Muscle of arm (tissue), 14 donors: ENCODE measurements at places on chromosomes 13 and 19. TPM values are rescaled to one million over a fixed set of nuclear protein-coding genes. Genes with fewer than 3 reads are reported as not detected.

DNA sequence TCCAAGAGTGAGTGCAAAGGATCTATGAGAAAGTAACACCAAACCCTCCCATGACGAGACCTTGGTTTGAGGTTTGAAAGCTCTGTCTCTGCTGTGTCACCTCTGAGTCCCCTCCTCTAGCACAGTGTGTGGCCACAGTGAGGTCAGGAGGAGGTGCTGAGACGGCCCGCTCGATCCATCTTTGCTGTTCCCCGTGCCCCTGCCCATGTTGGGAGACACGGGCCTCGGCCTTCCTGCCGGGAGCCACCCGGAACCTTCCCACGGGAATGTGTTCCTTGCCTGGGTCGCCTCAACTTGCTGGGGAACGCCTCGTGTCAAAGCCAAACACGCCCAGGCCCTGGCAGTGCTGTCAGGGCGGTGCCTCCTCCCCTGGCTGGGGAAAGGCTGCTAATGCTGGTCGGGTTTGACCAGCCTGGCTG, 10.1 kb downstream of the NANOS3 start:
- no peak for DNase-seq

DNA sequence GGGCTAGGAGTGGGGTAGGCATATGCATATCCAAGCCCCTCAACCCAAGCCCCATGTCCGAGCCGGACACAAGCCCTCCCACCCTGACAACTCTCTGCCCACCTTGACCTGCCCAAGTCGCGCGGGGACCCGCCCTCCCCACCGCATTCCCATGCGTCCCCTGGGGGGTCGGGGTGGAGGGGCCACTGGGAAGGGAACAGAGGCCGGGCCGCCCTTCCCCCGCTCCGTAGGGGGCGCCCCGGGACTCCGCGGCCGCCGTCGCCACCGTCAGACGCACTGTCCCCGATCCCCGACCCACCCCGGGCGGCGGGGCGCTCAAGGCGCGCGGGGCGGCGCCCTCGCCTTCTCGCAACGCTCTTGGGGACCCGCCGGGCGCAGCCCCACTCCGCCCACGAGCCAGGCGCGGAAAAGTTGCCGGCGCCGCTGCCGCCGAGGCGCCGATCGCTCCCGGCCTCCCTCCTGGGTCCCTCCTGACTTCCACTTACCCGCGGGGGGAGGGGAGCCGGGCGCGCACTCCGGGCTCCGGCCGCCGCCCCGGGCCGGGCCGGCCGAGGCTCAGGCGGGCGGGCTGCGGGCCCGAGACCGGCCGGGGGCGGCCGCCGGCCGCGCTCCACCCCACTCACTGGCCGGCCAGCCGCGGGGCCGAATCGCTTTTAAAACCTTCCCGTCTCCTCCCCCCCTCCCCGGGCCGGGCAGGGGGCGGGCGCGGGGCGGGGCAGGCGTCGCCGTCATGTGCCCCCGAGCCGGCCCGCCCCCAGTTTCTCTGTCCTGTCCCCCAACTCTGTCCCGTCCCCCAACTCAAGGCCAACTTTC, 34.4 kb upstream of the NANOS3 start:
- peak; percentile 85 for DNase-seq

GRCh38 chr19:42115219-42115618, 17.0 kb downstream of the POU2F2 start:
- no peak for DNase-seq

GRCh38 chr13:25067064-25067463, 28.9 kb upstream of the PABPC3 start:
- no peak for DNase-seq

- no peak for DNase-seq
Observed at GRCh38 chr13:50152655-50153309, 137.5 kb downstream of the KCNRG start.

GRCh38 chr19:20044663-20045062, 5.4 kb upstream of the ZNF682 start:
- no peak for DNase-seq

DNA sequence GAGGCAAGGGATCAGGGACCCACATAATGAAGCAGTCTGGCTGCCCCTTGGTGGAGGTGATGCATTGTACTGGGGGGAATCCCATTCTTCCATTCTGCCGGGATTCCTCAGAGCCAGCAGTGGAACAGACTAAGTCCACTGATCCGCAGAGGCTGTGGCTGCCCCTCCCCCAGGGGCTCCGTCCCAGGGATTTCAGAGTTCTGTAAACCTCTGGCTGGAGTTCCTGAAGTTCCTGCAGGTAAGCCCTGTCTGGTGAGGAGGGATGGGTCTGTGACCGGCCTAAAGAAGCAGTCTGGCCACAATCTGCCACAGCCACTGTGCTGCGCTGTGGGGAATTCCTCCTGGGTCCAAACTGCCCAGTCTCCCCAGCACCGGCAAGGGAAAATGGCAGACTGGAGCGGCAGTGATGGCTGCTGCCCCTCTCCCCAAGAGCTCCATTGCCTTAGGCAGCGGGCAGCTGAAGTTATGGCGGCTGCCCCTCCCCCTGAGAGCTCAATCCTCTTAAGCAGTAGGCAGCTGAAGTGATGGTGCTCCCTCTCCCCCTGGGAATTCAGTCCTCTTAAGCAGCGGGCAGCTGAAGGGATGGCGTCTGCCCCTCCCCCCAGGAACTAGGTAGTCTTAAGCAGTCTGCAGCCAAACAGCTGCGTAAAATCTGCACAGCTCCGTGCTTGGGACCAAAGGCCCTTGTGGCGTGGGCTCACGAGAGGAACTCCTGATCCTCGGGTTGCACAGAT, 155.7 kb downstream of the PCDH17 start:
- DNase-seq = no peak

DNA sequence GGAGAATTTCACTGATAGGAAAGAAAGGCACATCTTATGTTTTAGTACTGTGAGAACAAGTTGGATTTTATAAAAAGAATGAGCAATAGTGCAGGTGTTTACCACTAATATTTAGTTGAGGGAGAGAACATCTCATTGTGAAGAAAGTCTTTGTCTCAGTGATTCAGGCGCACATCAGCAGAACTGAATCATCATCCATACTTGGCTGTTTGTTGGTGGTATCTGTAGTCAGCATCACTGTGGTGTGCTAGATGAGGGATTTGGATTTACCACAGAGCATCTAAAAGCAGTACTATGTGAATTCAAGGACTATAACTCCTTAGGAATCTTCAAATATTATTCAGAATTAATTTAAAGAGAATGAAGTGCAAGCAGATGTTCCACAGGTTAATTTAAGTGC, 1380.5 kb upstream of the ATXN8OS start:
- no peak for DNase-seq

- DNase-seq = no peak
Observed at GRCh38 chr13:77827332-77827731, 91.3 kb downstream of the EDNRB start.

DNA sequence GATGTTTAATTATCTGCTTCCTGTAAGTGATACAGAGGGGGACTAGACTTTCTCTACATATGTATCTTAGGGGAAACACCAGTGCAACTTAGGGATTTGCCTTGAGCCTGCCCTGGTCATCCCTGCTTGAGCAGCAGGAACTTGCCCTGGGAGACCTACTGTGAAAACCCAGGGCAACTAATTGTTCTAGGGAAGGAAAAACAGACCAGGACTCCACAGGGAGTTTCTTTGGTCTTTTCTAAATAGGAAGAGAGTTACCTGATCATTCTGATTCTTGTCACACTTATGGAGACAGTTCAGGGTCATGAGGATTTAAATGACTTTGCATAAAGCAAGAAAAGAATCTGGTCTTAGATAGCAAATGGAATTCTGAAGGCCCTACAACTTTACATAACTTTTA, 89.1 kb downstream of the WASF3 start:
- DNase-seq = no peak

GRCh38 chr13:64798422-64798821, 2431.7 kb downstream of the PCDH9 start:
- DNase-seq = no peak

- no peak for DNase-seq
Observed at GRCh38 chr13:75738841-75739240, 102.7 kb downstream of the LMO7 start.

DNA sequence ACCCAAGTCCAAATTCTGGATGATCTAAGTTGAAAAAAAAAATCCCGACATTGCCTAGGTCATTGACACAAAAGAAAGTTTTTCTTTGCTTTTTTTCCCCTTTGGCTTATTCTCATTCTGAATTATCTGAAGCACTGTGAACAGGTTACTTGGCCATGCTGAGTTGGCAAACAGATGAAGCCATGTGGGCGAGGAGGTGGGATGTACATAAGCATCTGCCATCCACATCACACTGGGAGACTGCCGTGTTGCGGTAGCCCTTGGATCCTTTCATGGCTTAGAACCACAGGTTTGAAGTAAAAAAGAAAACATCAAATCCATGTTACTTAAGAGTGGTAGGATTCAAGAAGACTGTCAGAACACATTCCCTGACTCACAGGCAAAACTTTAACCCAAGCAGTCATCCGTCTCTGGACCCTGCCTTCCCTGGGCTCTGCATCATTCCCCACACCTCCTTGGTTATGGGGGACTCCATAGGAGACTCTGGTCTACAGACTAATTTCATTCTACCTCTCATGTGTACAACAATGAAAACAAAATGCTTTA, 242.5 kb upstream of the SERP2 start:
- no peak for DNase-seq

The PLK5 gene
- 0.48 TPM for polyA plus RNA-seq

The KLHL1 gene
- polyA plus RNA-seq = not detected

The WDR62 gene
- 4.2 TPM for polyA plus RNA-seq

The ZNF580 gene
- polyA plus RNA-seq = 42.9 TPM

The FGF21 gene
- polyA plus RNA-seq = not detected

The ADAMTSL5 gene
- polyA plus RNA-seq = 11.3 TPM
